ENCODE measurements at places on chromosomes 3 and 15. TPM values are rescaled to one million over a fixed set of nuclear protein-coding genes. Genes with fewer than 3 reads are reported as not detected.

Gene SLC28A1
- polyA plus RNA-seq: 0.24 TPM

Gene CKMT1A
- polyA plus RNA-seq: 0.48 TPM

Gene GOLGA6B
- polyA plus RNA-seq: 0.13 TPM

- no peak for DNase-seq
These were observed 8.1 kb upstream of the TCAIM start for GRCh38 chr3:44330444-44330843.

DNA sequence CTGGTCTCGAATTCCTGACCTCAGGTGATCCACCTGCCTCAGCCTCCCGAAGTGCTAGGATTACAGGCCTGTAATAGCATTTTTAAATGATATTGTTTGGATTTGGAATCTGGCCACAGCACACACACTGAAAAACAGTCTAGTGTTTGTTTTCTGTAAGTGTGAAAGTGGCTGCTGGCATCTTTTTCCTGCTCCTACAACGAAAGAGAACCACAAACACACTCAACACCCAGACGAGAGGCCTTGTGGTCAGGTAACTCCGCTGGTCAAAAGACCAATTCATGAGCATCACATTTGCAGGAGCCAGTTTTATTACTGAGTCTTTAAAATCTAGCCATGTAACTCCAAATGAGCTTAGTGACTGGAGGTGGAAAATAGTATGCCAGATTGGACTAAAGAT is 50.2 kb downstream of the IMPG2 start:
- DNase-seq: no peak

DNA sequence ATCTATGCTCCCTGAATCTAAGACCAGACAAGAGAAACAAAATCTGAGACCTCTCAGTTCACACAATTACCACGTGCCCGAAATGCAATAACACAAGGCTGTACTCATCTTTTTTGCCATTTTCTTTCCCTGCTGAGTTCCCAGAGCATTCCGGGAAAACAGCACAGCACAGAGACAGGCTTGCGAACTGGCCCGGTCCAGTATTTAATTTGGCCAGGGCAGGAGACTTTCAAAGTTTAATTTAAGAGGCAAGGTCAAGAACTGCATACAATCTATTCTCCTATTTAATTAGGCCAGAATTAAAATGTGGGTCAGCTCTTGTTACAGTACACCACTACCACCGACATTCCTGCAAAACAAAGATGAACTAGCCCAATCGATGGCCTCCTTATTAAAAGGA is 87.5 kb upstream of the SNRPA1 start:
- no peak for DNase-seq

- DNase-seq: no peak
These were observed 29.7 kb downstream of the PLXND1 start for GRCh38 chr3:129576514-129577352.

DNA sequence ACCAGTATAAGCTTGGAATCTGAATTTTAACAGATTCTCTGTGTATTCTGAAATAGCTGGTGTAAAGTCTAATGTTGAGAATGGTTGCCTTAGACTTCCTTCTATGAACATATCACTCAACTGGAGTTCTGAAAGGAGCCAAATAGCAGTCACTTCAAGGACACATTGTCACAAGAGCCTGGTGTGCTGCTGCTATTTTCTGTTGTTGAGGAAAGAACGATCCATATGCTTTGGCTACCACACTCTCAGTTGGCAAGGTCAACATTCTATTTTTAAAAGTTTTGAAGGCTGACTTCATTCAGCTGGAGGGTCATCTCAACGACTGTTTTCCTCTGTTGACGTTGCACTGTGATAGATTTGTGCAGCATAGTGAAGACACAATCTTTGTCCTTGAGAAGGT is 248.7 kb downstream of the TUSC7 start:
- no peak for DNase-seq

DNA sequence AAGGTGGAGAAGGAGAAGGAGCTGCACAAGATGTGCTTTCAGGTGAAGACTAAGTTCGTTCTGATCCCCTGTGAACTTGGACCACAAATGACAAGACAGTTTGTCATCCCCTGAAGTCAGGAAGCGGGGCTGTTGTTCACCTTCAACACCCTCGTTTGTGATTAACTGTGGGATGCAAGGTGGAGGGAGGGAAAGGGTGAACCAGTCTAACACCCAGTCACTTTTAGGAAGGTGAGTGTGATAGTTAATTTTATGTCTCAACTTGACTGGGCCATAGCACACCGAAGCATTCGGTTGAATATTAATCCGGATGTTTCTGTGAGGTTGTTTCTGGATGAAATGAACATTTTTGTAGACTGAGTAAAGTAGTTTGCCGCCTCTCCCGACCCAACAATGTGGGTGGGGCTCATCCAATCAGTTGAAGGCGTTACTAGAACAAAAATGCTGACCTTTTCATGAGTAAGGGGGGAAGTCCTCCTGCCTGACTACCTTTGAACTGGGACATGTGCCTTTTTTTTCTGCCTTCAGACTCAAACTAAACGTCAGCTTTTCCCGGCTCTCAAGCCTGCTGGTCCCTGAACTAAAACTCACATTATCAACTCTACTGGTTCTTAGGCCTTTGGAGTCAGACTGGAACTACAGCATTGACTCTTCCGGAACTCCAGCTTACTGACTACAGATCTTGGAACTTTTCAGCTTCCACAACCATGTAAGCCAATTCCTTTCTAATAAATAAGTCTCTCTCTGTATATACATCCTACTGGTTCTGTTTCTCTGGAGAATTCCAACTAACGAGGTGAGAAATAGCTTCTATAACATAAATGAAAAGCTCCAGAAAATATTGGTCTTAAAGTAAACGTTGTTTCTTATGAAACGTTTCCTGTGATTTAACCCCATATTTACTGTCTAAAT is 264.0 kb upstream of the SLITRK3 start:
- no peak for DNase-seq

GRCh38 chr3:134769287-134769868 is 25.7 kb upstream of the EPHB1 start:
- no peak for DNase-seq

GRCh38 chr3:177149106-177149505 is 48.2 kb downstream of the TBL1XR1 start:
- DNase-seq: no peak

GRCh38 chr3:54424292-54424691 is 301.9 kb downstream of the CACNA2D3 start:
- DNase-seq: no peak

GRCh38 chr3:194756791-194757325 is 71.2 kb downstream of the FAM43A start:
- DNase-seq: no peak
